DMS153 (cell line): ENCODE measurements at places on chromosomes 4 and X.

DNA sequence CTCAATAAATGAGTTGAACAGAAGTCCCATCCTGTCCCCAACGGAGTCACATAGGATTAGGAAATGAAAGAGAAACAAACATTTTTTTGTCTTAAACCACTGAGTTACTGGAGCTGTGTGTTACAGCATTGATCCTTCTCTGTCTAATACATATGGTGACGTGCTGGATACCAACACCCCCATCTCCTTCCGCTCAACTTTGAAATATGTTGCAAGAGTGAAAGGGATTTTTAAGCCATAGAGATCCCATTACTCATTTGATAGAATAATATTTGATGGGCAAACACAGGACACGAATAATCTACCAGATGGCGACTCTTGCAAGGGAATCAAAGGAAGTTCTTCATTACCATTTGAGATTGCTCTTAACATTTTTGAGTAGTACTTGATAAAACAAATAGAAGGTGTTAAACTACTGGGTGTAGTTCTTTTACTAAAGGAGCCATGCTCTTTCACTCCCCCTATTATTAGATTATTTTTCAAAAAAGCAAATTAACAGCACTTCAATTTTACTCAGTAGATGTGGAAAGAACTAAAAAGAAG, 140.5 kb downstream of the PACRGL start:
- DNase-seq, result no peak

- DNase-seq, result no peak
Observed at GRCh38 chrX:39633293-39633692, 464.5 kb downstream of the BCOR start.

DNA sequence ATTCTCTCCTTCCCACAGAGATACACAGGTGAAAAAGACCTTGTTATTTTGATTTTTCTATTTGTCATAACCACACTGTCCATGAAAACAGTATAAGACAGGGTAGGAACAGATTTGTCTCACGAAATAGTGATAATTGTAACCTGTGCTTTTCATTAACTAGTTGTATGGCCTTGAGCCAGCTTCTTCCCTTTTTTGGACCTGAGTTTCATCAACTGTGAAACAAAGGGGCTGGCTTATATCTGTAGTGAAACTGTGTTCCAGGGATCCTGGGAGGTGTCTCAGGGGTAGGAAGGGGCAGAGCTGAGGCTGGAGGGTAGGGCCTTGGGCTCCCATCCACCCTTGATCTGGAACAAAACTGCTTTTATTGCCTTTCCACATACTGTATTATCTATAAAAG, 50.9 kb downstream of the MED28 start:
- DNase-seq, result no peak

GRCh38 chr4:98261405-98262291, 464 bp downstream of the RAP1GDS1 start:
- peak; percentile 34 for DNase-seq

- no peak for DNase-seq
Observed at GRCh38 chr4:159297091-159297490, 194.2 kb downstream of the RAPGEF2 start.

- no peak for DNase-seq
Observed at GRCh38 chrX:125850693-125851092, 315.4 kb downstream of the DCAF12L2 start.
